ENCODE measurements at places on chromosomes 3 and 15.

DNA sequence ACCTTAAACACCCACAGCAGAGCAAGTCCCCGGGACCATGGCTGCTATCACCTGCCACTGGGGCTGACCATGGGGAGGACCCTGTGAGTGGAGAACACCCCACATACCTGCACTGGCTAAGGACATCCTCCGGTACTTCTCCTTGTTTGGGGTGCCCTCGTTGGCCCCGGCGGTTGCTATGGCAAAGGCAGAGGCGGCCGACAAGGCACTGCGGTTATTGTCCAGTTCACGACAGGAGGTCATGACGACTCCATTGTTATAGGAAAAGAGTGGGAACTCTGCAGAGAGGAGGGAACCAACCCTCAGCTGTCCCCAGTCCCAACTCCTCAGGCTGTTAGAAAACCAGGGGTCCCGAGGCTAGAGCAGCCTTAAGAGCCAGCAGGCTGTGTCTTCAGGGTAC, 54.8 kb upstream of the CTSH start:
- DNase-seq = no peak

DNA sequence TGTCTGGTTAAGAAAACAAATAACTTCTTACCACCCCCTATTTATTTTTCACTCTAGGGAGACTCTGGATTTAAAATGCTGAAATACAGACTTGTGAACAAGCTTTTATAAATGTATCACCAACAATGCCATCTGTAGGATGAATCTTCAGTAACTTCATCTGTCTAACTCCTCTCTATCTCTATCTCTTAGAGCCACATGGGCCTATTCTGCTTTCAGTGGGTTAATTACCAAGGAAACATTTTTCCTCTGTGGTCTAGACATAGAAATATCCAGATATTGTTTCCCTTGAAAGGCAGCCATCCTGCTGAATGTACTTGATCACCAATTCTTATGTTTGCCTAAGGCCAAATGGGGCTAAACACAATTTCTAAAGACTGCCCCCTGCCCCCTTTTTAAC, 167.6 kb upstream of the COL8A1 start:
- DNase-seq = no peak

DNA sequence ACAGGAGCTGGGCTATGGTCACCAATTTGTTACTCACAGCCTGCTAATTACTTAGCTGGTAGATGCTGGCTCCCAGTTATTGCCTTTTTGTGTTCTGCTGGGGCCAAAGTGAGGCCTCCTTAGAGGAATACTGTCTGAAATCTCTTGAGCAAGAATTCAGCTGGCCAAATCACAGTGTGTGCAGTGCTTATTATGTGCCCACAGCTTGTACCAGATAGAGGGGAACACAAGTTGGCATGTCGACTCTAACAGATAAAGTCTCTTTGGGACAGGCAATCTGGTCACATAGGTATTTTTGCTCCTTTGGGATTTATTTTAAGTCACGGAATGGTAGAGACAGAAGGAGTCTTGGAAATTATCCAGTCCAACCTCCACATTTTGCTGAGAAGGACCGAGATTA, 6.3 kb upstream of the TMEM212 start:
- no peak for DNase-seq

GRCh38 chr15:26729581-26729980, 43.3 kb downstream of the GABRB3 start:
- no peak for DNase-seq

- no peak for DNase-seq
Observed at GRCh38 chr3:138919325-138919724, 27.6 kb downstream of the FOXL2 start.

GRCh38 chr3:148457886-148458285, 239.8 kb upstream of the AGTR1 start:
- DNase-seq = no peak

GRCh38 chr3:149547954-149548668, 73.6 kb downstream of the TM4SF4 start:
- DNase-seq = no peak

DNA sequence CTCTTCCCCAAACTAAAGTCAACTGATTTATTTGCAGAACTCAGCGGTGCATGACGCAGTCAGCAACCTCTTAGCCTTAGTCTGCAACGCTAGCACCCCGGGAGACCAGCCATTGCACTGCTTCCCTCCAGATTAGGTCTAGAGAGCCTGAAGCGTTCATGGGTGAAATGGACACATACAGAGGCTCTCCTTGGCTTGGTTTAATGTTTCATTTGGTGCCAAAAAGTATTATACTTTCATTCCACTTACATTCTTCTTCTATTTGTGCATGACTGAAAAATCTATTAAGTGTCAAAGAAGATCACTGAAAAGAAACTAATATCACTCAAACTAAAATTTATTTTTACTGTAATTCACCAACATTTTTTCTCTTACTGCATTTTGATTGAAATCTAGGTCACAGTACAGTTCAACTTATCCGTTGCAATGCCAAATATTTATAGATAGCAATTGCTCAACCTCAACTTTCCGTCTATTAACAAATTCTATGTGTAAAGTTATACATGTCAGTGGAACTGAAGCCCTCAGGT, 116.2 kb downstream of the ROBO1 start:
- no peak for DNase-seq

DNA sequence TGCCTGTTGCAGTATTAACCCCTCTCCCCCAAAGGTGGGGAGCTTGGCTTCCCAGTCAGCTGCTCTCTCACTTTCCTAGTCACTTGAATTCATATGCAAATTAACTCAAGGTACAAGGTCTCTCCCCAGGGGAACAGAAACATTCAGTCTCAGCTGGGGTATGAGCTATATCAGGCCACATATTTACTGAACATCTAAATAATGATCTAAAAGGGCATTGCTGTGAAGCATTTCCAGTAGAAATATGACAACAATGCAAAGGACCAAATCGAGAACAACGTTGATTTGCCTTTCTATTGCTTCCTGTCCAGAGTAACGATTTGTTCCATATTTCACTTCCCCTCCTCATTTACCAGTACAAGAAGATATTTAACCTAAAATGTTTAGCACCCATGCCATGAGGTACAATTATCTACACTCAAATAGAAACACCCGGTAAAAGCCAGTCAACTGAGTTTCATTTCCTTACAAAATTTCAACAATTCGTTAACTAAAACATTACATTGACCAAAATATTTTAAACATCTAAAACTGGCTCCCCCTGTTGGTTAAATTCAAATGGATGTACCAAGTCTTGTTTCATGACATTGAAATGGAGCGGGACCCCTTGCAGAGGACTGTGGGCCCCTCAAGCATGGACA, 36.5 kb upstream of the KLHL6 start:
- no peak for DNase-seq
